ENCODE measurements at places on chromosomes 13 and 19. TPM values are rescaled to one million over a fixed set of nuclear protein-coding genes. Genes with fewer than 3 reads are reported as not detected.

FIZ1 gene
- 3.2 TPM for total RNA-seq

ICAM4 gene
- total RNA-seq = under 0.01 TPM

TICAM1 gene
- total RNA-seq = 1.5 TPM

KATNAL1 gene
- total RNA-seq = 47.9 TPM

MIA gene
- total RNA-seq = 0.74 TPM

ZNF136 gene
- total RNA-seq = 21.1 TPM

ZNF569 gene
- 24.8 TPM for total RNA-seq

RAB3D gene
- total RNA-seq = 12.0 TPM

PRX gene
- 2.5 TPM for total RNA-seq

PODNL1 gene
- not detected for total RNA-seq

CLDND2 gene
- total RNA-seq = not detected

SIGLECL1 gene
- not detected for total RNA-seq

Measured in temporal lobe (tissue), 4 donors.